ENCODE measurements at places on chromosomes 7 and 10.

- DNase-seq = no peak
Measured at GRCh38 chr7:38760226-38760625, 129.1 kb upstream of the AMPH start.

- no peak for DNase-seq
Measured at GRCh38 chr7:139505563-139505962, 17.9 kb upstream of the CLEC2L start.

DNA sequence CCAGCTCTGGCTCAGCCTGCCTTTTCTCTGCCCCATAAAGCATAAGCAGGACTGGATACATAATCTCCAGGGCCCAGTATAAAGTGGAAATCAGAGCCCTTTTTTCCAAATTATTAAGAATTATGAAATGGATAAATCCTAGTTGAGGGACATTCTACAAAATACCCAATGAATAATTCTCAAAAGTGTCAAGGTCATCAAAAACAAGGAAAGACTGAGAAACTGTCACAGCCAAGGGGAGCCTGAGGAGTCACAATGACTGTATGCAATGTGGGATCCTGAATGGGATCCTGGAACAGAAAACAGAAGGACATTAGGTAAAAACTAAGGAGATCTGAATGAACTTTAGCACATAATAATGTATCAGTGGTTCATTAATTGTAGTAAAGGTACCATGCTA is 4.8 kb upstream of the UNC5B start:
- no peak for DNase-seq

- no peak for DNase-seq
Measured at GRCh38 chr7:99267481-99267840, 5.2 kb upstream of the MYH16 start.

DNA sequence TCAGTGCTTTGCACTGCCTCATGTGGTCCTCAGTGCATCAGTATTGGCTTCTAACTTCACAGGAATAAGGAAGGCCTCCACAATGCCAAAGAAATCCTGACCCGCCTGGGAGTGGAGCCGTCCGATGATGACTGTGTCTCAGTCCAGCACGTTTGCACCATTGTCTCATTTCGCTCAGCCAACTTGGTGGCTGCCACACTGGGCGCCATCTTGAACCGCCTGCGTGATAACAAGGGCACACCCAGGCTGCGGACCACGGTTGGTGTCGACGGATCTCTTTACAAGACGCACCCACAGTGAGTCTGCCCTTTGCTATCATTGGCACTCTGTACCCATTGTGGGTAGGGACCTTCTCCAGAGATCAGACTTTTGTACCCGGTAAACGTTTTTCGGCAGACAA is 36.9 kb downstream of the TACR2 start:
- DNase-seq = no peak

DNA sequence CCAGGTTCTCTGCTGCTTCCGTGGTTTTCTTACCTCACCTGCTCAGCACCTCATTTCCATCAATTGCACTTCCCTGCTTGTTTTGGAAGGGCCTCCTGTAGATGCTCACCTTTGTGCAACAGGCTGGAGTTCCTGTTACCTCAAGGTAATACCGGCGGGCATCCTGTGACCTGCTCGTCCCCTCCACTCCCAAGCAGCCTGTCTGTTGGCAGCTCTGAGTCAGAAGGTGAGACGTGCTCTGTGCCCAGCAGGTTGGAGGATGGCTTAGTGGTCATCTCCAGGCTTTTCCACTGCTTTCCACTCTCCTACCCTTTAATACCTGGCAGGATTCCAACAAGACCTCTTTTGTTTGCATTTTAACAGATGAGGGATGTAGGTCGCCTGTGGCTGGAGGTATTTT is 86.0 kb downstream of the CAMK1D start:
- no peak for DNase-seq
